CD8-positive, alpha-beta T cell (primary cell): ENCODE measurements at places on chromosomes 3 and 15.

GRCh38 chr3:10344944-10345575 lies 24.1 kb upstream of the SEC13 start:
- DNase-seq: no peak

GRCh38 chr15:68935400-68935937 lies 5.1 kb downstream of the SPESP1 start:
- no peak for DNase-seq

GRCh38 chr3:112115161-112115739 lies 17.8 kb downstream of the GCSAM start:
- DNase-seq: no peak

GRCh38 chr3:197540961-197541377 lies 14.8 kb downstream of the BDH1 start:
- DNase-seq: no peak

DNA sequence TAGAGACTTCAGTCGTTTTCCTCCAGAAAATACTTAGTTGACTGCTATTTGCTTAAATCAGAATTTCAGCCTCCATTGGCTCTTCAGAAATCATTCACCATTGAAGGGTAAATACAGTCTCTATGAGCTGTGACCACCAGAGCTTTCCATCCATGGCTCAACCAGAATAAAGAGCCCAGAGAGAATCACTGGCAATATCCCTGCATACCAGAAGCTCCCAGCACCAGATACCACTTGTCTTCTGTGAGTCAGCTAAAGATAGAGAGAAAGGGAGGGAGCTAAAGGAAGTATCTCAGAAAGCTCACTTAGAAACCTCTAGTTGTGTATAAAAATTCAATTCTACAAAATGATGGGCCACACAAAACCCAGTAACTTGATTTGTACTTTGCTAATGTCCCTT lies 115.2 kb upstream of the TMCO5A start:
- no peak for DNase-seq

DNA sequence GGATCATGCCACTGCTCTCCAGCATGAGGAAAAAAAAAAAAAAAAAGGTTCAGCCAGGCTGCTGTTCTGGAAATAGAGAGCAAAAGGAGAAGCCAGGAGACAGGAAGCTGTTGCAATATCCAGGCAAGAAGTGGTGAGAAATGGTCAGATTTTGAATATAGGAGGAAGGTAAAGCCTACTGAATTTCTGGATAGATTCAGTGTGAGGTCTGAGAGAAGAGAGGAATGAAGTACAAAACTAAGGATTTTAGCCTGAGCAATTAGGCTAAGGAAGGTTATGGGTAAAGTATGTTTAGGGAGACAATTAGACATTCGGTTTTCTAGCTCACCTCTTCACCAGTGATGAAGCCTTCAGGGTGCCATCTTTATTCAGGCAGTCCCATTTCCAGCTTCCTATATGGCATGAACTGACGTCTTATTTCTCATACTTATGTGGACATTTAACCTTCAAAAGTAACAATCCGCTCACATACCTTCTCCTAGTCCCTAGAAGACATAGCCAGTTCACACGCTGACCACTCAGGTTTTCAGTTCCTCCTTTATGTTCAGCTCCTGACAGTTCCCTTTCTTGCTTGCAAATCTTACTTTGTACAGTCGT lies 57.2 kb downstream of the KIF9 start:
- DNase-seq: no peak

- no peak for DNase-seq
These were observed 83.6 kb upstream of the GSK3B start for GRCh38 chr3:120177707-120178306.

GRCh38 chr3:119582178-119582577 lies 2.9 kb downstream of the ADPRH start:
- DNase-seq: no peak

DNA sequence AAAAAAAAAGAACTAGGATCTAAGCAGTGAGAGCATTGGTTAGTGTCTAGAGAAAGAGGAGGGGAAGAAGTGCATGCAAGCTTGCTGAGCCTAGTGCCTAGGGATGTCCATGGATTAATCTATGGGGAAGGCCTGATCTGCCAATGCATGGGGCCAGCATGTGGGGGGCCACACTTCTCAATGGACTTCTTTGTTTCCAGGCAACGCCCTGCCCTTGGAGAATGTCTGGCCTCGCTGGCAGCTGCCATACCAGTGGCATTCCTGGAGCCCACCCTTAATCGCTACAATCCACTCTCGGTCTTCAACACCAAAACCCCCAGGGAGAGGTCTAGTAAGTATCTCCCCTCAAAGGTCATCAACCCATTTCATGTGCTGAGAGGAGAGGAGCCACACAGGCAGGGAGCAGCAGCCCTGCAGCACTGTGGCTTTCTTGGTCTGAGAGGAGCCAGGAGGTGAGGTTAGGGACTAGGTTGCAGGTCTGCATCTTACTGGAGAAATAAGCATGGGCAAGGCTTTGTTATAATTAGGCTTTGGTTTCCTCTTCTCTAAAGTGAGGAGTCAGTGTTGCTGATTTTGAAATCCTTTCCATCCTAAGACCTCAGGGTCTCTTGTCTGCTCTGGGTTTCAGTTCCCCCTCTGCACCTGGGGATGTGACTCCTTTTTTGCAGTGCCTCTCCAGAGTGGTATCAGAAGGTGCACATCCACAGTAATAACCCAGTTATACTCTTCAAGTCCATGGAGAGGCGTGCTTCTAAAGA lies 188.1 kb upstream of the CHRM5 start:
- no peak for DNase-seq

DNA sequence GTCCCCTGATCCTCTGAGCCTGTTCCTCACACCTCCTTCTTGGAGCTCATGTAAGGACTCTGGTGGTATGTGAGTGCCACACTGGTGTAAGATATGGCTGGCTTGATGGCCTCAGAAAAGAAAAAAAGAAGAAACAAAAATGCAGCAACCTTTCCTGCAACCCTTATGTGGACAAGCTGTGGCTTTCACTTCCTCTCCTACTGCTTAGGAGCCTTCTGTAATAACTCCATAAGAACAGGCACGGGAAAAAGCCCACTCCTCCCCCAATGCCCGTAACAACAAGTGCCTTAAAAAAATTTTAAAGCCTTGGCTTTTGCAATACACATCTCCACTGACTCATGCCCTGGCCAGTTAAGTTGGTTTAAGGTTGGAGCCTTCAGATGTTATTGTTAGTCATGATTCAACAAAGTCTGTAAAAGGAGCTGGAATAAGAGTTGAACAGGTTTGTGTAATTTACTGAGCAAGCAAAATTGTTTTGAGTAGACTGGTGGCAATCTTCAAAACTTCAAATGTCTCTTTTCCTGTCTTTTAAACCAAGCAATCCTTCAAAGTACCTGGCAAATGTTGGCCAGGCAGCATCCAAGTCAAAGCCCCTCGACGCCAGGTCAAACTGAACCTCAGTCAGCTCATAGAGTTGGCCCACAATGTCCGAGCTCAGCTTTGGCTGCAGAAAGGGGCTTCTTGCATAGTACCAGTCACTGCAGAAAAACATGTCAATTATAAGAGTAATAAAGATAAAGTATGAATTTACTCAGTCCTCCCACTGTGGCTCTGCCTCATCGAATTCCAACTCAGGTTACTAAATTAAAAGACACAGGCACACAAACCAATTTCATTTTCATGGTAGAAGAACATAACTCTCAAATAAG lies 22.9 kb downstream of the FYCO1 start:
- DNase-seq: no peak

- DNase-seq: no peak
These were observed 26.8 kb upstream of the CHRM5 start for GRCh38 chr15:33941279-33942063.

DNA sequence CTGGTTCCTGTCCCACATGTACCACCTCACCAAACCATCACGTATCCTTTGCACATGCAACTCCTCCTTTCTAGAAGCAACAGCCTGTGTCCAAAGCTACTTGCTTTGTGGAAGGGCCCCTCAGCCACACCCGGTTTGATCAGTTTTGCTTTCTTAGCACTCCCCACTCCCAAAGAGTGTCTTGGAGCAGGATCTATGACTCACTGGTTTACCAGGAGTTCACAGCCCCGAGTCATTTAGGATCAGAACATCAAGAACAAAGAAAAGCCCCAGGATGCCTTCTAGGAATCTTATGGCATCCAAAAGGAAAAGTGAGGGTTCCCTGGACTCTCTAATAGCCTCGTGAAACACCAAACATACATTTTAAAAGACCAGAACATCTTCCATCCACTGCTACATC lies 50.7 kb upstream of the IGF1R start:
- no peak for DNase-seq

GRCh38 chr3:16101295-16102186 lies 72.9 kb upstream of the GALNT15 start:
- DNase-seq: no peak

DNA sequence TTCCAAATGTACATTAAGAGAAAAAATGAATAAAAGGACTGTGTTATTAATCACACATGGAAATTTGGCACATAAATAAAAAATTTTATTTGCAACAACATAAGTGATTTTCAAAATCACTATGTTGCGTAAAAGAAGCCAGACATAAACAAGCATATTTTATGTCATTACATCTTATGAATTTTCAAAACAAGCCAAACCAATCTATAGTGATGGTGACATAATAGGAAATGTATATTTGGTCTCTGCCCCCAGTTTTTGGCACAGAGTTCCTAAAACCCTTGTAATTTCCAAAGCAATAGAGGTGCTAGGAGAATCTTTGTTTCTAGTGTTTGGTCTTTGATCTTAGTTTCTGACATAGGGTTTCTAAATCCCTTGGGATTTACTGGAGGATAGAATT lies 543.3 kb downstream of the ZBBX start:
- no peak for DNase-seq

- no peak for DNase-seq
These were observed 83.2 kb upstream of the NEDD4 start for GRCh38 chr15:56076640-56077039.

DNA sequence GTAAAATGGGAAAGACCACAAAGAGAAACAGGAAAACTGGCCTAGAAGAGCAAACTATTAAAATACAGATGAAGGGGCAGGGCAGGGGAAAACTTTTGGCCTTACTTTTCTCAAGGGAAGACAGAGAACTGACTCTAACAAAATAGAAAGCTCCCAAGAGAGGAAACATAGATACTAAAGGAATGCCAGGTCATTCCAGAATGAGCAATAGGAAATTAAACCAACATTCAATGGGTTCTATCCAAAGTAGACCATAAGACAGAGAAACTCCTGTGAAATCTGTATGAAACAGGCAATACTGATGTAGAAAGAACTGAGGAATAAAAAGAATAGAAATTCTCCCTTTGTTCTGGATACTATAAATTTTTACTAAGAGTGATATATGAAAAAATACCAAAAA lies 491.8 kb downstream of the MECOM start:
- no peak for DNase-seq

DNA sequence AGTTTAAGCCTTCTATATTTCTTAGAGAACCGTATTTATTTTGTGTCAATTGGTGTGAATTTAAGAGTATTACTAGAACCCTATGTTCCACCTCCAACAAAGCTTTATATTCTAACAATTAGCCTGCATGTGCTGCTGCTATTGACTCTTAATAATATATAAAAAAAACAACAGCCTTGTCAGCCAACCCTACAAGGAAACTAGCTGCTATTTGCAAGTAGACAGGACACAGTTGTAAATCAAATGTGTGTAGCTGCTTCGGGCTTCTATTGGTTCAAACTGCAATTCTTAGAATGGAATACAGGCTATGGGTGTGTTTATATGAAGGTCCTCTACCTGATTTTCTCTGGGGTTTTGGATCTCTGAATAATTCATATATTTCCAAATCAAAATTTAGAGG lies 60.7 kb downstream of the ZBTB20 start:
- DNase-seq: no peak

DNA sequence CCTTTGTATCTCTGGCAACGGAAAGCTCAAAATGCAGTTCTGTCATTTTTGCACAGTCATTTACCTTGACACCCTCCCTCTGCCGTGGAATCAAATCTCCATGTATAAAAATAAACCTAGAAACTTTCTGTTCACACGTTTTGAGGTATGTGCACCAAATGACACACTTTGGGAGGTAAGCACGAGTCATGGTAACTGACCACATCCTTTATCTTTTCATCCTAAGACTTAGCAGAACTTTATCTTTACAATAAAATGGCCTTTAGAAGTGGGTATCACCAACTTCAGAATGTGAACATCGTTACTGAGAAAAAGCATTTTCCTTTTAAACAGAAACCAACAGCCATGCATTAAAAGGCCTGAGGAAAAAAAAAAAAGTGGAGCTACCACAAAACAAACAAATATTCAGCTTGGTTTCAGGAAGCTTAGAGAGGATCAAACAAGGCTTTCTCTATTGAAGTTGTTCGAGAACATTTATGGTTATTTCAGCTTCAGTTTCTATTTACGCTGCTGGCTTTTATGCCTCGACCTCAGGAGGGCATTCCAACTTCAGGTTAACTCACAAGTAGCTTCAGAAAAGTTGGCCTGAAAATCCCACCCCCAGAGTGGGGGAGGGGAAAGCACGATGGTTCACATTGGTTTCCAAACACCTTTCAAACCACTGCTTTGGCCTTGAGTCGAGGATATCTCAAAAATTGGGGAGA lies 171.1 kb upstream of the ICE2 start:
- DNase-seq: peak; percentile 89

DNA sequence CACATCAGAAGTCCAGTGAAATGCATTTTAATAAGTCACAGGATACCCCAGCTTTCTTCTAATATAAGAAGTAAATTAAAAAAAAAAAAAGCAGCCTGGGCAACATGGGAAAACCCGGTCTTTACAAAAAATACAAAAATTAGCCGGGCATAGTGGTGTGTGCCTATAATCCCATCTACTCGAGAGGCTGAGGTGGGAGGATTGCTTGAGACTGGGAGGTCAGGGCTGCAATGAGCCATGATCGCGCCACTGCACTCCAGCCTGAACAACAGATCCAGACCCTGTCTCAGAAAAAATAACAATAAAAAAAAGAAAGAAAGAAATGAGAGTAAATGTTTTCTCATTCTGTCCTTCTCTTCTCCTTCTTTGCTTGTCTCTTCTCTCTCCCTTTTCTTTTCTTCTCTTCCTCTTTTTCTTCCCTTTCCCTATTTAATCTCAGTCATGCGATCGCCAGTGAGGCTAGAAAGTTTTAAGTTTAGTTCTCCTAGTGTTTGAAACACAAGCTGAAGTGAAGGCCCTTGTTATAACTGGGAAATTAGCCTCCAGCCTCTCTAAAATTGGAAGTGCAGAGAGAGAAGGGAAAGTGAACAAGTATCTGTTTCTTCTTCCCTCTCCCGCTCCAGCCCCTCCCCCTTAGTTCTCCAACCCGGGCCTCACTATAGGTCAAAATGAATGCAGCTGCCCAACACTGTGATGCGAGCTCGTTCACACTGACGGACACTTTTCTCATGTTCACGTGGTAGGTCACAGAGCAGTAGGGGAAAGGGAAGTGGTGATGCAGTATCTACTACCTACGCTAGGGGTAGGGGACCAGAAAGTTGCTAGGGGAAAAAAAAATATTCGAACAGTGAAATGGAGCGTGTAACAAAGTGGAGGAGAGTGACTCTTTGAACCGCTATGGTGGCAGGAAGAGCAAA lies 23.5 kb upstream of the TSC22D2 start:
- DNase-seq: peak; percentile 2
